ENCODE measurements at places on chromosomes 12 and 14.
A peak's percentile ranks its signal among the peaks of the same experiment; 100 is the strongest.

- DNase-seq = no peak
Observed at GRCh38 chr14:68790644-68791077, 2.2 kb downstream of the ZFP36L1 start.

- peak; percentile 49 for DNase-seq
Observed at GRCh38 chr14:64604881-64605280, 55.1 kb downstream of the PPP1R36 start.

DNA sequence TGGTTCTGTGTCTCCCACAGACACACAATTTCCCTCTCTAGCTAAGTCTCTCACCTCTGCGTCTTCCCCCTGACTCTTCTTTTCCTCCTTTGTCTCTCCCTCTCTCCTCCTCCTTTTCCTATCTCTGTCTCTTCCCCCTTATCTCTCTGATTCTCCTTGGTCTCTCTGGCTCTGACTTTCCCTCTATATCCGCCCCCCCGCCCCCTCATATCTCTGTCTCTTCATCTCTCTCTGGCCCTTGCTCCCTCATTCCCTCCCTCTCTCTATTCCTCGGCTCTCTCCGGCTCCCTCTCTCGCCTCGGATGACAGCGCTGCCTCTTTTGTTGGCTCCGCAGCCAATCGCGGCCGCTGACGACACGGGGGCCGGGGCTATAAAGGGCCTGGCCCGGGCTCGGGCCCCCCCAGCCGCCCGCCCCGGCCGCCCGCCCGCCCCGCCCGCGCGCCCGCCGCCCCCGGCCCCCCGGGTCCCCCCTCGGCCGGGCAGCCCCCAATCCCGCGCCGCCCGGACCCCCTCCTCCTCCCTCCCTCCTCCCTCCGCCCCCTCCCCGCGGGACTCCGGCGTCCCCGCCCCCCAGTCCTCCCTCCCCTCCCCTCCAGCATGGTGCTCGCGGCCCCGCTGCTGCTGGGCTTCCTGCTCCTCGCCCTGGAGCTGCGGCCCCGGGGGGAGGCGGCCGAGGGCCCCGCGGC is at the start of gene GDF11:
Gene GDF11 (plus strand): TSS at position 404 of the 687 bp plus-strand sequence. CDS start 195 bp downstream, at position 599.
- DNase-seq = peak; percentile 82

- peak; percentile 81 for DNase-seq
Observed at GRCh38 chr12:15522574-15523187, 200.4 kb downstream of the PTPRO start.

DNA sequence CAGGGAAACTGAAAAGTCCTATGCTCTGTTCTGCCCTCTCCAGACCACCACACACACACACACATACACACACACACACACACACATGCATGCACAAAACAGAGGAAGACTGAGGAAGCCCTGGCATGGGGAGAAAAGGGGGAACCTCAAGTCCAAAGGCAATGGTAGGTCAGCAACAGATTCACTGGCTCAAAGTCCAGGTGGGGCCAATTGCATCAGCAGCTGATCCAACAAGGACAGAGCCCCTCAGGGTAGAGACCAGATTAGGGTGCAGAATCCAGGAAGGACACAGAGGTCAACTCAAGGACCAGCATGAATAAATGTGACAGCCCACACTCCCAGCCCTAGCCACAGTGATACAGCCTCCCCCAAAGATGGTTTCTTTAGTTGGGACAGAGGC is 425.0 kb upstream of the SOX5 start:
- no peak for DNase-seq

DNA sequence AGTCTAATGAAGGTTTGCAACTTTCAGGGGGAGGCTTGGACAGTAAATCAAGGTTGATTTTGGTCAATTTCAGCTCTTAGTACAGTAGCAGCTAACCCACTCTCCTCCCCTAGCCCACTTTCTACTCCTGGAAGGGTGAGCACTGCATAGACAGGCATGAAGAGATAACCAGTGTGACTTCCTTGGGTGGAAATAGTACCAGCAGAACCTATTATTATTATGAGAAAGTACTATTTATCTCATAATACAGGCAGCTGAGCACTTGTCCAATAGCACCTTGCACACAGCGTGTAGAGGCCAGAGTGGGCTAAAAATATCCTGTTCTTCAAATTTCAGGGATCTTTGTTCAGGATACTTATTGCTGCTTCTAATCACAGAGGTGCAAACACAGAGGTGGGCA is 96.2 kb upstream of the FKBP4 start:
- DNase-seq = no peak

DNA sequence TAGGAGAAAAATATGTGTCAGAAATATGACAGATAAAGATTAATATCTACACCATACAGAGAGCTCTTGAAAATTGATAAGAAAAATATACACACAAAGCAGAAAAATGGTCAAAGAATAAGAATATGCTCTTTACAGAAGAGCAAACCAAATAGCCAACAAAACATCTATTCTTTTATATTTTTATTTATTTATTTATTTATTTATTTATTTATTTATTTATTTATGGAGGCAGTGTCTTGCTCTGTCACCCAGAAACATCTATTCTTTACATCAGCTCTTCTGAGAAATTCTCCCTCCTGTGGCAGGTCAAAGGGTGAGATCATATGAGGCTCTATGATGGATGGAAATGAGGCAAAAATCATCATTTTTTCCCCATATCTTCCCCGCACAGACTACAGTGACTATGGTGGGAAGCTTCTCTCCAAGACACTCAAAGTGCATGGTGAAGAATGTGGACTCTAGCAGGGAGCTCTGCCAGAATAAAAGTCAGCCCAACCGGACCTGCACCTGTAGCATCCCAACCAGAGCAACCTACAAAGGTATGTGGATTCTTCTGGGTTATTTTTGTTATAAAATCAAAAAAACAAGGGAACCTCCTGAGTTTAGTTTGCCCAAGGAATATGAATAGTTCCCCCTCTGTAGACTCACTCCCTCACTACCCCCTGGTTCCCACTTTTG is 71.4 kb downstream of the PLXNC1 start:
- no peak for DNase-seq

- DNase-seq = no peak
Observed at GRCh38 chr12:98724384-98725155, 79.5 kb downstream of the APAF1 start.

DNA sequence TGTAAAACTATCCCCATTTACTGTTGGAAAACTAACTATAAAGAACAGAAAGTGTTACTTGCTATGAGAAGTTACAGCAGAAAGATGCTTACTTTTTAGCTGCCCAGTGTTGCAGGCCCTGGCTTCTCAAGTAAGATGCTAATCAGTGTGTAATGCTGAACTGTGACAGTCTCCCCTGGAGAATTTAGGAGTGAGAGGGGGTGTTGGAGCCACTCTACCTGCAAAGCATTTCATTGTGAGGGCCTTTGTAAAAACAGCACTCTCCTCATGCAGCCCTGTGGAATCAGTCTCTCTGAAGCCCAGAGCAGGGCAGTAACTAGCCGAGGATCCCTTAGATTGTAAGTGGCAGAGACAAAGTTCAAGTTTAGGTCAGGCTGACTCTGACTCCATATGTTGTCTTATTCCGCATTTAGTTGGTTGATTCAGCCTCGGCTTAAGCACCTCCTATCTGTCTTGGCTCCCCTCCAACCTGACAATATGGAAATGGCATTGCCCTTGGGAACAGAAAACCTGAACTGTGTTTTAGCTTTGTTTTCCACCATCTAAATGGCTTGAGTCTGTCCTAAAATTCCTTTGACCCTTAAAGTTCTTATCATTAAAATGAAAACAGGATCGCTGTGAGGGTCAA is 141.3 kb downstream of the PRKCH start:
- DNase-seq = no peak

DNA sequence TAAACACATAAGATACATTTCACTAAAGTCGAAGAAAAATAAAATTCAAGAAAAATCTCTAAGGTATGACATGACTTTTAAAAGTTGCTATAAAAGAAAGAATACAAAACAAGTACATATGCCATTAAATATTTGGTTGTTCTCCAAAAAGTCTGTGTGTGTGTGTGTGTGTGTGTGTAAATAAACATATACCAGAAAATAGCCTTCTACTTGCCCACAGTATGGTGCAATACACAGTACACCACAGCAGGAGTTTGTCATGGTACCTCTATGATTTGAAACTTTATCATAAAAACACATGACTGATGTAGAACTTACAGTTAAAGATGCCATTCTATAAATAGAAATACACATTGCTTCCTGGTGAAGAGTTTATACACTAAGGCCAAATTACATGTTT is 692.7 kb upstream of the MGAT4C start:
- no peak for DNase-seq

GRCh38 chr12:15684896-15685658 is 104.1 kb downstream of the EPS8 start:
- peak; percentile 63 for DNase-seq

DNA sequence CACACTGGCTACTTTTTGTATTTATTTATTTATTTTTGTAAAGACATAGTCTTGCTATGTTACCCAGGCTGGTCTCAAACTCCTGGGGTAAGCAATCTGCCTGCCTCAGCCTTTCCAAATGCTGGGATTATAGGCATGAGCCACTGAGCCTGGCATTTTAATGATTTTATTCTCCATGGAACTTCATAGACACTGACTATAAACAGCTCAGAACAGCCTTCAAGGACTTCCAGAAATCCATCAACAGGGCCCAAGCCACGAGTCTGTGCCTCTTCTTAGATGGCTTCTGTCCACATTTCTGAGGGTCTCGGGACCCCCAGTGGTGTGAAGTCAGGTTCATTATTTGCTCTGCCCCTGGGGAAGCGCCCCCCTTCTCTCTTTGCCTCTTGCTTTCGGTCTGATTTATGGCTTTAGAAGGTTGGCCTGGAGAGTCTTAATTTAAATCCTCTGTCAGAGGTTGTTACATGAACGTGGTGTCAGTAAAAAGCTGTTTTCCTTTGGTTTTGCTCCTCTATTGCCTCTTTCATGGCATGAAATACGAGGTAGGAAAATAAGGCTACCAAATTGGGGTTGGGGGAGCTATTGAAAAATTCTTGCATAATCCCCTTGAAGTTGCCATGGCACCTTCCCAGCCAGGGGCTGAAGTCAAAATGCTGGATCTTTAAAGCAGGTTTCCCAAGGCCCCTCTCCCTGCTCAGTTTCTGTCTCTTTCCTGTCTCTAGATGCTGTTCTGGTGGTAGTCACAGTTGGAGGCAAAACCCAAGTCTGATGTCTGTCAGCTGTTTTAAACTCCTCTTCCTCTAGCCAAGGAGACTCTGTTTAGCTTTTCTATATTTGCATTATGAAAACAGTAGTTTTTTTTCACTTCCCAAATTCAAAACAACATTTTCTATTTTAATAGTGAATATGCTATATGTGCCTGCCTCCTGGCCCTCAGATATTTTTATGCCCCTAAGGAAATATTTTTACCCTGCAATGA is 129.4 kb downstream of the SMOC1 start:
- peak; percentile 47 for DNase-seq

GRCh38 chr12:61365001-61365400 is 895.2 kb upstream of the USP15 start:
- no peak for DNase-seq

DNA sequence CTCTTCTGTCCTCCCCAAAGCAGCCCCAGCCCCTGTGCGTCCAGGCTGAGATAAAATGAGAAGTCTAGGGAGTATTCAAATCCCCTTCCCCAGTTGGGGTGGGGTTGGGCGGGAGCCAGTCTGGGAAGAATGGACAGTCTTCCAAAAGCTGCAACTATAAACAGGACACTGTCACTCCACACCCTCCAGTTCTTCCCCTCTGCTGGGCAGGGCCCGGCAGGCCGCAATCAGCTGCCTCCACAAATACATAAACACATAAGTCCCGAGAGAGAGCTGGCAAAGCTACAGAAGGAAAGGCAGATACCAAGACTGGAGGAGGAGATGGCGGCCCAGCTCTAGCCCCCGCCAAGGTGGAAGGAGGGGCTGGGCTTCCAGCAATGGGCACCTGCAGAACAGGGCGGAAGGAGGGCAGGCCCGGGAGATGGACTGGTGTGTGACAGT is 12.7 kb downstream of the LTBP2 start:
- DNase-seq = no peak

DNA sequence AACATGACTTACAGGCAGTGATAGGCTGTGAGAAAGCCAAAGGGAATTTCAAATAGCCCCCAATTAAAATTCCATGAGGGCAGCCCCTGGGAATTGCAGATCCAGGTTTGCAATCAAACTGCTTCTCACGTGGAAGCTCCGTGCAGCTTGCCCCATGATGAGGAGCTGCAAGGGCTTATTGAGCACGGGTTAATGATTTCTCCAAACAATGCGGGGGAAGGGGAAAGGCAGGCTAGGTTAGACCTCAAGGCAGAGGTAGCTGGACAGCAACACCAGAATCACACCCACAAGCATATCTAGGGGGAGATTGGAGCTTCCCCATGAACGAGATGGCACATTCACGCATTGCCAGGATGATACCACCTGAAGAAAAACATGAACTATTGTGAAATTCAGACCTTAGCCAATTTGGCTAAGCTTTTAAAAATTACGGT is 5.0 kb upstream of the DUSP6 start:
- DNase-seq = no peak

DNA sequence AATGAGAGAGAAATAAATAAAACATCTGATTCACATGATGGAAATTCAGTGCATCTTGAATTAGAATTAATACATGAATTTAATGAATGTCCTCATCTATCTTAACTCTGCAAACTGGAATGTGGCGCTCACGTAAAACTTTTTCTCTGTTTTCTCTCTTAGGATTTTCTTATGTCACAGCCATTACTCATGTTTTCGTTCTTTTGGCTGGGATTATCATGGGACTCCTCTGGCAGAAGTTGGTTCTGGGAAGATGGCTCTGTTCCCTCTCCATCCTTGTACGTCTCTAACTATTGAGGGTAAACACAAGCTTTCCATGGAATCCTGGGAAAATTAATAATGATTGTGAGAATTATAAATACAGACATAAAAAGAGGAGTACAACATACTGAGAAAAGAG is 5.0 kb downstream of the CLEC12B start:
- DNase-seq = no peak

- no peak for DNase-seq
Observed at GRCh38 chr12:29152223-29152868, 3.3 kb downstream of the FAR2 start.

DNA sequence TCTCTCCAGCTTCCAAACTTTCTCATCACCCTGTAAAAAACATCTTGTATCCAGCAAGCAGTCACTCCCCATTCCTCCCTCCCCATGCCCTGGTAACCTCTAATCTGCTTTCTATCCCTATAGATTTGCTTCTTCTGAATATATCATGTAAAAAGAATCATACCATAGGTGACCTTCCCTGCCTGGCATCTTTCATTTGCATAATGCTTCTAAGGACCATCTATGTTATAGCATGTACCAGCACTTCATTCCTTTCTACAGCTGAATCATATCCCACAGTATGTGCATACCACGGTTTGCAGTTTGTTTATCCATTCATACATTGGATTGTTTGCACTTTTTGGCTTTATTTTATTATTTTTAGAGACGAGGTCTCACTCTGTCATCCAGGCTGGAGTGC is 22.9 kb upstream of the VPS37B start:
- no peak for DNase-seq

Measured in NCI-H2081 (cell line).